Thoracic aorta (tissue), 2 donors: ENCODE measurements at places on chromosomes 12 and 14. TPM values are rescaled to one million over a fixed set of nuclear protein-coding genes. Genes with fewer than 3 reads are reported as not detected.

GRCh38 chr14:44165286-44165685, 341.8 kb downstream of the FSCB start:
- no peaks in the 10 kb centered on the region for H3K4me1 ChIP-seq
- DNase-seq = no peak
- no peak overlapping the region for H3K27ac ChIP-seq

The OR10AD1 gene
- total RNA-seq = not detected

GRCh38 chr14:54782751-54783659, 119.6 kb downstream of the GCH1 start:
- no peak overlapping the region for H3K4me3 ChIP-seq
- peak overlapping the region; percentile 87 for H3K27ac ChIP-seq
- peaks cover 32% of the 10 kb centered on the region for H3K36me3 ChIP-seq
- no peak for DNase-seq

GRCh38 chr14:61749867-61750266, 12.4 kb upstream of the SNAPC1 start:
- no peaks in the 10 kb centered on the region for H3K36me3 ChIP-seq
- H3K27ac ChIP-seq = no peak overlapping the region
- DNase-seq = no peak
- H3K4me3 ChIP-seq = peak overlapping the region; percentile 77
- peaks cover 49% of the 10 kb centered on the region for H3K4me1 ChIP-seq

DNA sequence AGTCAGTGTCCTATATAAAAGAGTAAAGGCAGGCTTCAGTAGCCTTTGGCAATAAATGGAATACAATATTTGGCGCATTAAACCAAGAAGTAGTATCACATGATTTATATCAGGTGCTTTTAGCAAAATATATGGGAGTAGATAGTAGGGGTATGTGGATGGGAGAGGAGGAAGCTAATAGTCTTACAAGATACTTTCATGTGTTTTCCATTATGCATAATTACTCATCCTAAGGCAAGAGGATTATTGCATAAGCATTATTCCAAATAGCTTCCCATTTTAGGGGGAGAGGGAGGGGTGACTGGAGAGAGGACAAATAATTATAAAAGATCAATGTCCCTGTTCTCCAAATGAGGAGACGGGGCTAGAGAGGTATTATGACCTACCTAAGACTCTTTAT, 104.3 kb downstream of the DUSP6 start:
- no peaks in the 10 kb centered on the region for H3K36me3 ChIP-seq
- no peak overlapping the region for H3K4me3 ChIP-seq
- H3K4me1 ChIP-seq = peaks cover 20% of the 10 kb centered on the region
- H3K27ac ChIP-seq = no peak overlapping the region
- DNase-seq = no peak

The ATG101 gene
- total RNA-seq = 43.0 TPM

- H3K4me1 ChIP-seq = no peaks in the 10 kb centered on the region
- DNase-seq = no peak
- no peaks in the 10 kb centered on the region for H3K27me3 ChIP-seq
- H3K27ac ChIP-seq = no peak overlapping the region
- no peak overlapping the region for H3K4me3 ChIP-seq
These were observed 21.7 kb downstream of the PAPLN start for GRCh38 chr14:73258845-73259611.

The EIF4B gene
- 279 TPM for total RNA-seq

DNA sequence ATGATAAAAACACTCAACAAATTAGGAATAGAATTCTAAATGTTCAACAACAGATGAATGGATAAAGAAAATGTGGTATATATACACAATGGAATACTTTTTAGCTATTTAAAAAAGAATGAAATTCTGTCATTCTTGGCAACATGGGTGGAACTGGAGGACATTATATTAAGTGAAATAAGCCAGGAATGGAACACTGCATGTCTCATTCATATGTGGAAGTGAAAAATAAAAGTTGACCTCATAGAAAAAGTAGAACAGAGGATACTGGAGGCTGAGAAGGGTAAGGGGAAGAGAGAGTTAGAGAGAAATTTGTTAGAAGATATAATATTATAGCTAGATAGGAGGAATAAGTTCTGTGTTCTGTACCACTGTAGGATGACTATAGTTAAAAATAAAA, 35.8 kb upstream of the ZFP36L1 start:
- no peaks in the 10 kb centered on the region for H3K36me3 ChIP-seq
- H3K27me3 ChIP-seq = no peaks in the 10 kb centered on the region
- no peak overlapping the region for H3K27ac ChIP-seq
- H3K4me1 ChIP-seq = no peaks in the 10 kb centered on the region
- no peak for DNase-seq

The KLRC1 gene
- not detected for total RNA-seq

The POLE2 gene
- total RNA-seq = 9.1 TPM

DNA sequence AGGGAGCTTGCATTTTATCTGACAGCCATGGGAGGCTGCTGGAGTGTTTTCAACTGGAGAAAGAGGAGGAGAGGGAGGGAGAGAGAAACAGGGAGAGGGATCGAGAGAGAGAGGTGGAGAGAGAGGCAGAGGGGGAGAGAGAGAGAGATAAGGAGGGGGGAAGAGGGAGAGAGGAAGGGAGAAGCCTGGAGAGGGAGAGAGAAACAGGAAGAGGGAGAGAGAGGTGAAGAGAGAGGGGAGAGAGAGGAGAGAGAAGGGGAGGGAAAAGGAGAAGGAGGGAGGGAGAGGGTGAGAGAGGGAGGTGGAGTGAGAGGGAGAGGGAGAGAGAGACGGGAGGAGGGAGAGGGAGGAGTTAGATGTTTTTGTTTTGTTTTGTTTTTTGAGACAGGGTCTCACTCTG, 45.6 kb downstream of the DNAH10 start:
- DNase-seq = no peak
- H3K4me3 ChIP-seq = no peak overlapping the region
- H3K4me1 ChIP-seq = no peaks in the 10 kb centered on the region
- H3K27ac ChIP-seq = no peak overlapping the region

GRCh38 chr14:60645126-60645741, 4.0 kb downstream of the SIX1 start:
- H3K27me3 ChIP-seq = peaks cover 64% of the 10 kb centered on the region
- H3K27ac ChIP-seq = no peak overlapping the region
- H3K4me3 ChIP-seq = no peak overlapping the region
- peaks cover 11% of the 10 kb centered on the region for H3K4me1 ChIP-seq

The AMN gene
- 2.4 TPM for total RNA-seq

The GUCY2C gene
- not detected for total RNA-seq

DNA sequence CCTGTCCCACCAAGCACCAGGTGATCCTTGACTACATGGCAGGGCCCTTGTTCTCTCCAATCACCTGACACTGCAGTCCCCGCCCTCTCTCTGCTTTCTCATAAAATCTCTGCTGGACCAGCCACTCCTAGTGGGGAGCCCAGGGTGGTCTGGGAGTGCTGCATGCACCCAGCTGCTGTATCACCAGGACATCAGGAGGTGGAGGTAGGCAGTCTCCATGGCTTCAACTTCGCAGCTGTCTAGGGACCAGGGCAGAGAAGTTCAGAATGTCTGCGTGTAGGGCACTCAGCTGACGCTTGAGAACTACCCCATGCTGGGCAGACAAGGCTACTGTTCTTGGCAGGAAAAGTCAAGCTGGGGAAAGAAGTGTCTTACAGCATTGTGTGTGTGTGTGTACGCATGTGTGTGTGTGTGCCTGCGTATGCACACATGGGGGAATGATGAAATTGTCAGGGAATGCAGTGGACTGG, 2.6 kb downstream of the WSCD2 start:
- H3K36me3 ChIP-seq = no peaks in the 10 kb centered on the region
- H3K27me3 ChIP-seq = peaks cover 6% of the 10 kb centered on the region
- DNase-seq = no peak

DNA sequence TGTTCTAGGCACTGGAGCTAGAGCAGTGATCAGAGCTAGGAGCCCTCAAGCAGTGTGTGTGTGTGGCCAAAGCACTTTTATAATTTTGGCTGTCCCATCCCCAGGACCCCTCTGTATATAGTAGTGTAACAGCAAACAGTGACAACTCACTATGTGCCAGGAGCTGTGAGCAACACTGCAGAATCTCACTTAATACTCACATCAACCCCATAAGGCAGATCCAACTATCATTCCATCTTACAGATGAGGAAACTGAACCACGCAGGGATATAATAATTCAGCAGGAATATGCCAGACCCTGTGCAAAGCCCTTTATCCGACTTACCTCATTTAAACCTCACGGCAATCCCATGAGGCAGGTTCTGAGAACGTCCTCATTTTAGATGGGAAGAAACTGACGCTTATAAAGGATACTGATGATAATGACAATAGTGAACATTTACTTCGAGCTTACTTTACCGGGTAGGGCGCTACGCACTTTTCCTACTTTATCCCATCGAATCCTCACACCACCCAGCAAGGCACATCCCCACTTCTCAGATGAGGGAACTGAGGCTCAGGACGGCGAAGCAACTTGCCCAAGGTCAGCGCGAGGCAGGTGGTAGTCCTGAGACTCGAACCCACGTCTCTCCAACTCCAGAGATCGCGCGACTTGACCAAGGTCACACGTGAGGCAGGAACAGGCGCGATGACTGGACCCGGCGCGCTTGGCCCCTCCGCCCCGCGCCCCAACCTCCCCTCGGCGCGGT, 687 bp downstream of the RAB35 start:
- H3K27ac ChIP-seq = peak overlapping the region; percentile 18
- no peaks in the 10 kb centered on the region for H3K27me3 ChIP-seq
- H3K36me3 ChIP-seq = no peaks in the 10 kb centered on the region
- peak overlapping the region; percentile 79 for H3K4me3 ChIP-seq
- no peak for DNase-seq

The RPS6KL1 gene
- total RNA-seq = 17.6 TPM

DNA sequence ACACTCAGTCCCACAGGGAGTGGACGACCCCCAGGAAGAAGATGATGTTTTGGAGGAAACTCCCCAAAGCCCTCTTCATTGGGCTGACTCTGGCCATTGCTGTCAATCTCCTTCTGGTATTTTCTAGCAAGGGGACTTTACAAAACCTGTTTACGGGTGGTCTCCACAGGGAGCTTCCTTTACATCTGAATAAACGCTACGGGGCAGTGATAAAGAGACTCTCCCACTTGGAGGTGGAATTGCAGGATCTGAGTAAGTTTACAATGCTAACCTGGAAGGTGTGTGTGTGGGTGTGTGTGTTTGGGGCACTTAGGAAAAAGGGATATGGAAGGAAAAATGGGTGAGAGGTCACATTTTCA, 416 bp downstream of the GALNT8 start:
- no peak overlapping the region for H3K4me3 ChIP-seq
- no peaks in the 10 kb centered on the region for H3K36me3 ChIP-seq
- H3K27me3 ChIP-seq = no peaks in the 10 kb centered on the region
- no peak overlapping the region for H3K27ac ChIP-seq

- H3K27me3 ChIP-seq = no peaks in the 10 kb centered on the region
- no peak overlapping the region for H3K4me3 ChIP-seq
- H3K36me3 ChIP-seq = no peaks in the 10 kb centered on the region
- no peak for DNase-seq
- H3K27ac ChIP-seq = no peak overlapping the region
These were observed 58.8 kb downstream of the ATP2B1 start for GRCh38 chr12:89649820-89650219.

The TMEM132D gene
- not detected for total RNA-seq

The PLEKHD1 gene
- 0.14 TPM for total RNA-seq
